Activated T-cell treated with anti-CD3 and anti-CD28 coated beads, Interleukin-2, amount 50 U/mL, for 4 hours (primary cell): ENCODE measurements at places on chromosomes 7 and 10.

DNA sequence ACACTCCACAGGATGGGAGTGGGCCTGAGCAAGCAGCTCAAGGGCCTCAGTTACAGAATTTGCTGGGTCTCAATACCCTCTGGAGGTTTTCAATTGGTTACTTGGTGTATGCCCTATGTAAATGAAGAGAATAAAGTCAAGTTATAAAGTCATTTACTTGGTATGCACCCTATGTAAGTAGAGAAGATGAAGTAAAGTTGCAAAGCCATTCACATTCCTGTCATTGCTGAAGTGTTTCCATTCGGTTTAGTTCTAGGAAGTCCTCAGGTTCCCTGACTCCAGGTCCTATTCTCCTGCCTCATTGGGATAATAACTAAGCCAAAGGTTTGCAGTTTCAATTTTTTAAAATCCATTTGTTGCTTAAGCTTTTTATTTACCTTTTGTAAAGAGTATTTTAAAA lies 272.6 kb upstream of the NPSR1 start:
- DNase-seq: no peak

GRCh38 chr10:28594406-28594805 lies 61.5 kb downstream of the WAC start:
- DNase-seq: no peak

DNA sequence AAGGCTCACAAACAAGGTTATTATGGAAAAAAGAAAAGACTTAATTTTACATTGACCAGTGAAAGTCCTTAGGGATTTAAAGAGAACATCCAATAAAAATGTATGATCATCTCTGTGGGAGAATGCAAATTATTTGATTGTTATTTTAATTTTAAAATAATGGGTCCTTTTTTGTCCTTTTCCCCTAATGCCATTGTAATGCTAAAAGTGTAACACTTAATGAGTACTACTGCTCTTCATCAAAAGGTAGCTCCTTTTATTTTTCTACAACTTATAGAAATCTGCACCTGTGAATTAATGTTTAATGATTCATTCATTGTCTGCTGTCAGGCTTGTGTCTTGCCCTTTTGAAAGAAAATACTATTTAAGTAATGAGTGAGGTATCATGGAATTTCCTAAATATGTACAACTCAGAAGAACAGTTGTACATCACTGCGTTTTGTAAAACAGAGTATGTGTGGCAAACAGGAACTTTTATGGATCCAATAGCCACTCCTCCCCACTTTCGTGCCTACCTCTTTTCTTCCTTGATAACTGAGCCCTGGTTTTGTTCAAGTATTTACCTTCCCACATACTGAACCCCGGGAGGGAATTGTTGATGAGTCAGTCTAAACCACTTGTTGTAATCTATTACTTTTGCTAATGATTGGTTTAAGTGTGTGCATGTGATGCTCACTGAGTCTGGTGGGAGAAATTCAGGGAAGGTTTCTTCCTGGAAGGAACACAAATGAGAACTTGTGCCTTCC lies 19.9 kb upstream of the TRUB1 start:
- no peak for DNase-seq

DNA sequence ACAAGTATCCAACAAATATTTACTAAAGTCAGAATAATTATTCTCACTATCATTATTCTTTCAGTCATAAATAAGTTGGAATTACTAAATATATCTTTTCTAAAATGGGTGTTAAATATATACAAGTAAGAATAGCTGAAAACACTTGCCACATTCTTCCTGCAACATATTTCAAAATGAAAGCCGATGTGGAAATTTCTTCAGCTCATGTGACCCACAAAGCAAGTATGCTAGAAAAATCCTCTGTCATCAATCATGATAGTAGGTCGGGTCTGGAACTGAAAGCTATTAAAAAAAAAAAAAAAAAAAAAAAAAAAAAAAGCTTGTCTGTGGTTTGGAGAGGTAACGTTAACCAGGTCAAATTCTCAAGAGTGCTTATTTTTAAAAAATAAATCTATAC lies 344.7 kb downstream of the NEBL start:
- DNase-seq: no peak

DNA sequence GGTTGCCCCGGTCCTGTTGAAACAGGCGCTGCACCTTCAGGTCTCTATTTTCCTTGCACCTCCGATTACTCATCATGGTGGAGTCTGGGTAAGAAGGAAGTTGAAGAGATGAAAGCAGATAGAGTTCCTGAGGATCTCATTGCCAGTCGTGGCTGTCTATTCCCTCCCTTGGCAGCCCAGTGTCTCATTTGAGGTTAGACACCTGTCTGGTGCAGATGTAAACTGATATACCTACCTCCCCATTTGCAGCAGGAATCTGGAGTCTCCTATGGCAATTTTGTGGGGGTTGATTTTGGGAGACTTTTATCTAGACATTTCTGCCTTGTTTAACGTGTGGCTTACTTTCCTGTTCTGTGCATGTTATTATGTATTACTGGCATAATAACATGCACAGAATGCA lies 212.1 kb downstream of the BICC1 start:
- DNase-seq: no peak

- no peak for DNase-seq
These were observed 34.0 kb upstream of the DNMBP start for GRCh38 chr10:100043796-100044195.

DNA sequence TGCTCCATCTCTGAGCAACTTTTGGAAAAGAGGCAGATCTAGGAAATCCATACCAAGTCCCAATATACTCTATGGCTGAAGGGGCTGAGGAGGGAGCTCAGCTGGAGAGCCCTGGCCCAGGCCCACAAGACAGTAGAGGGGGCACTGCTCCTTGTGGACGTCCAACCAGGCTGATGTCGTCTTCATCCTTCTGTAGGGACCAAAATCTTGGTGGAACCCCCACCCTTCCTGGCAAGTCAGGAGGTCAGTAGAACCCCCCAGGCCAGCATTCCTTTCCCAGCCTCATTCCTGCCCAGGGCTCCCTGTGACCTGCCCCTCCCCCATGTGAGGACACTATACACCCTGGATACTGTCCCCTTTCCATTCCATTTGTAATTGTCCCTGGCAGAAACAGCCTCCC lies 152.0 kb downstream of the PLXNA4 start:
- DNase-seq: no peak

- DNase-seq: peak; percentile 29
These were observed 11.0 kb downstream of the RASGEF1A start for GRCh38 chr10:43255634-43256431.

GRCh38 chr10:128068398-128069285 lies 57.6 kb downstream of the MKI67 start:
- DNase-seq: no peak

- DNase-seq: no peak
These were observed 218.9 kb upstream of the KMT2E start for GRCh38 chr7:104795086-104795485.

DNA sequence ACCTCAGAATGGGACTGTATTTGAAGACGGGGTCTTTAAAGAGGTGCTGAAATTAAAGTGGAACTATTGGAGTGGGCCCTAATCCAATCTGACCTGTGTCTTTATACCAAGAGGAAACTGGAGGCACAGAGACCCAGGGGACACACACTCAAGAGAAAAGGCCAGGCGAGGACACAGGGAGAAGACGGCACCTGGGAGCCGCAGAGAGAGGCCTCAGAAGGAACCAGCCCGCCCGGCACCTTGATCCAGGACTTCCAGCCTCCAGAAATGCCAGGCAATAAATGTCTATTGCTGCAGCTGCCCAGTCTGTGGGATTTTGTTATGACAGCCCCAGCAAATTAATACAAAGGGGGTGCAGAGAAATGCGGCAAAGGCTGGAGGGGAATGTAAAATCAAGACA lies 10.5 kb downstream of the CARD11 start:
- no peak for DNase-seq
